Lung (tissue), 17 donors: ENCODE measurements at places on chromosomes 12 and 14.

- DNase-seq, result no peak
These were observed 35.9 kb downstream of the RBM19 start for GRCh38 chr12:113930249-113930648.

- no peak for DNase-seq
These were observed 10.7 kb downstream of the MED13L start for GRCh38 chr12:116266631-116267349.

DNA sequence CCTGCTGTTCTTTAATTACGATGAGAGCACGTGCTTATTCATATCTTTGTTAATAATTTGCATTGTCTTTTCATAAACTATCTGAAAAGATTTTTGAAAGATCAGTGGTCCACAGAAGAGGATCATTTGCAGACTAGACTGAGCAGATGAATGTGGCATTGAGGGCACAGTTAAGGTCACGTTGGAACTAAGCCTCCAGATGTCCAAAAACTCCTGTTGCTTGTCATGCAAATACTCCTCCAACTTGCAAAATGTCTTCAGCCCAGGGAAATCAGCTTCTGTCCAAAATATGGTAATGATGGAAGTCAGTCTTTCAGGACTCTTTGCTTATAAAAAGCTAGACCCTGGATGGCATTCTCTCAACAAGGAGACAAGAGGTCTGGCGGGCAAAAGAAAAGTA, 201.6 kb upstream of the TMEM260 start:
- no peak for DNase-seq

- DNase-seq, result no peak
These were observed 714 bp upstream of the PSMC6 start for GRCh38 chr14:52706286-52706685.

- no peak for DNase-seq
These were observed 30.6 kb upstream of the SYCP3 start for GRCh38 chr12:101769865-101770264.

- no peak for DNase-seq
These were observed 66.1 kb downstream of the CCDC88C start for GRCh38 chr14:91351512-91351862.

- no peak for DNase-seq
These were observed 40.6 kb downstream of the HSD17B6 start for GRCh38 chr12:56803750-56804149.

GRCh38 chr12:3535431-3535841, 44.4 kb downstream of the PRMT8 start:
- no peak for DNase-seq

DNA sequence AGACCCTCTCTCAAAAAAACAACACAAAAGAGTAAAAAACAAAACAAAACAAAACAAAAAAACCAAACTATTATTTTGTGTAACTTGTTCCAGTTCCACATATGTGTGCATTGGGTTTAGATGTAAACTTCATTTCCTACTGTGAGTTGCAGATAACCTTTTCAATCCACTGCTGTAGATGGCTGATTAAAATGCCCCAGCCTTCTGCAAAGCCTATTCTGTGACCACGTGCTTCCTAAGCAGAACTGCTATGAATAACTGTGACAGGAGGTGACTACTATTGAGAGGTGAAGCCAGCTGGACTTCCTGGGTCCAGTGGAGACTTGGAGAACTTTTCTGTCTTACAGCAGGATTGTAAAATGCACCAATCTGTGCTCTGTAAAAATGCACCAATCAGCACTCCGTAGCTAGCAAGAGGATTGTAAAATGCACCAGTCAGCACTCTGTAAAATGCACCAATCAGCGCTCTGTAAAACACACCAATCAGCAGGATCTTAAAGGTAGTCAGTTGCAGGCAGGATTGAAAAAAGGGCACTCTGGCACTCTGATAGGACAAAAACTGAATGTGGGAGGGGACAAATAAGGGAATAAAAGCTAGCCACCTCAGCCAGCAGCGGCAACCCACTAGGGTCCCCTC, 10.3 kb upstream of the ELK3 start:
- DNase-seq, result no peak

DNA sequence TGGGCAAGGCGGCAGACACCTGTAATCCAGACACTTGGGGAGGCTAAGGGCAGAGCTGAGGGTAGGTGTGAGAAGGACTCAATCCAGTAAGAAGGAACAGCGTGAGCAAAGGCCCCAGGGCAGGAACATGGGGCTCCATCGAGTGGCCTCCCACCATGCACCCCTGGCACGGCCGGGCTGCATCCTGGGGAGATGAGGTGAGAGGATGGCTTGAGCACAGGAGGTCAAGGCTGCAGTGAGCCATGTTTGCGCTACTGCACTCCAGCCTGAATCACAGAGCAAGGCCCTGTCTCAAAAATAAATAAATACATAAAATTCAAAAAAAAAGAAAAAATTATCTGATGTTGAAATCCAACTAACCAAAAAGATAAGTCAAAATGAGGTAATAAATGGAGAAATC, 58.5 kb downstream of the ARL6IP4 start:
- no peak for DNase-seq

- DNase-seq, result no peak
These were observed 1.2 kb upstream of the SH2B3 start for GRCh38 chr12:111404362-111405148.

DNA sequence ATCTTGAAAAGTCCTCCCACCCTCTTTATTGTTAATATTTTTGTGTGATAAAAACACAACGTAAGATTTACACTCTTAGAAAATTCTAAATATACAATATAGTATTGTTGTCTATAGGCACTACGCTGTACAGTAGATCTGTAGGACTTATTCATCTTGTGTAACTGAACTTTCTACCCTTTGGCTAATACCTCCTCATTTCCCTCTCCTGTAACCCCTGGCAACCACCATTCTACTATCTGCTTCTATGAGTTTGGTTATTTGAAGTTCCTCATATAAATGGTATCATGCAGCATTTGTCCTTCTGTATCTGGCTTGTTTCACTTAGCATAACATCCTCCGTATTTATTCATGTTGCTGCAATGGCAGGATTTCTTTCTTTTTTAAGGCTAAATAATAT, 5.2 kb upstream of the CLEC9A start:
- DNase-seq, result no peak

- no peak for DNase-seq
These were observed 366.5 kb downstream of the ALG10 start for GRCh38 chr12:34388636-34389377.

- DNase-seq, result no peak
These were observed 69.2 kb downstream of the NTN4 start for GRCh38 chr12:95721320-95721719.

- DNase-seq, result no peak
These were observed 79.9 kb downstream of the CHGA start for GRCh38 chr14:93002851-93003298.

DNA sequence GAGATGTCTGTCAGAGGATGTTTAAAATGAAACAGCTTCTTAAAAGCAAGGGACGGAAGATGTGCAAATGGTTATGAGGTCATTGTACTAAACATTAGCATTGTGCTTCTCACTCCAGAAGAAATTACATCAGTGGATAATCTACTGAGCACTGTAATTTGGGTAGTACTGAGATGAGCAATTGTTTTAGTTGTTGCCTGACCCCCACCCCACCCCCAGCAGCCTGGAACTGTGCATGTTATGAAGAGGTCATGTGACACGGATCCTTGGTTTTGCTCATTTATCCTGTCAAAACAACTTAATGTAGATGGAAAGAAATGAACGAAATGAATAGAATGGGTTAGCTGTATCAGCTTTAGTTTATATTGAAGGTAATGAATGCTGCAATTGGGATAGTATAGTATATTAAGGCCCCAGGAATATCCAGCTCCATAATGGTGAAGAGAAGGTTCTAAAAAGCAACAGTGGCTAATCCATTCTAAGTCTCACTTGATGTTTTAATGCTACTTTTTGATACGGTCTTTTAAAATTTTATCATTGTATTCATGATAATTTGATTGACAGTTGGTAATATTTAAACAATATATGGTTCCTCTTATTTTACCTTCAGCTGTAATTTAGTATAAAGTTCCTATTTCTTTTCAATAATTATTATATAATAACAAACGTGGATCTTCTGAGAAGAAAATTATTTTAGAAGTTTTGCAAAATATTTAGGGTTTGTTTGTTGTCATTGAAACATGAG, 58.5 kb downstream of the WNK1 start:
- no peak for DNase-seq

DNA sequence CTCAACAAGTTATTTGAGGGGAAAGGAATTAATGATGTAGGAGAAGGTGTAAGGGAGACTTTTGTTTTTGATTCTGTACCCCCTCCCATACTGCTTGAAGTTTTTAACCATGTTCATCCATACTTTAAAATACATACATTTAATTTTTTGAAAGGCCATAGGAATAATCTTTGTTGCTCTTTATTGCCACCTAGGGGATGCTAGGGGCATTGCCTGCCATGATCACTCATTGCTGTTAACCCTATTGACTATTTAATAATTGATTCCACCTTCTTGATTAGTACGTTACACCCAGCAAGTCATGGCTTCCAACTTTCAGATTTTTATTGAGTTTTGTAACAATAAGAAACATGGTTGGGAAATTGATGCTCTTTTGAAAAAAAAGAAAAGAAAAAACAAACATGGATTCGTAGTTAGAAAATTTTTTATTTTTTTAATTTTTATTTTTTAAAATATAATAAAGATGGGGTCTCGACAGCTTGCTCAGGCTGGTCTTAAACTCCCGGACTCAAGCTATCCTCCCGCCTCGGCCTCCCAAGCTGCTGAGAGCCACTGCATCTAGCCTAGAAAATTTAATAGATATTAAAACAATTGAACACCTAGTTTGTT, 8.5 kb upstream of the PRKAB1 start:
- no peak for DNase-seq

DNA sequence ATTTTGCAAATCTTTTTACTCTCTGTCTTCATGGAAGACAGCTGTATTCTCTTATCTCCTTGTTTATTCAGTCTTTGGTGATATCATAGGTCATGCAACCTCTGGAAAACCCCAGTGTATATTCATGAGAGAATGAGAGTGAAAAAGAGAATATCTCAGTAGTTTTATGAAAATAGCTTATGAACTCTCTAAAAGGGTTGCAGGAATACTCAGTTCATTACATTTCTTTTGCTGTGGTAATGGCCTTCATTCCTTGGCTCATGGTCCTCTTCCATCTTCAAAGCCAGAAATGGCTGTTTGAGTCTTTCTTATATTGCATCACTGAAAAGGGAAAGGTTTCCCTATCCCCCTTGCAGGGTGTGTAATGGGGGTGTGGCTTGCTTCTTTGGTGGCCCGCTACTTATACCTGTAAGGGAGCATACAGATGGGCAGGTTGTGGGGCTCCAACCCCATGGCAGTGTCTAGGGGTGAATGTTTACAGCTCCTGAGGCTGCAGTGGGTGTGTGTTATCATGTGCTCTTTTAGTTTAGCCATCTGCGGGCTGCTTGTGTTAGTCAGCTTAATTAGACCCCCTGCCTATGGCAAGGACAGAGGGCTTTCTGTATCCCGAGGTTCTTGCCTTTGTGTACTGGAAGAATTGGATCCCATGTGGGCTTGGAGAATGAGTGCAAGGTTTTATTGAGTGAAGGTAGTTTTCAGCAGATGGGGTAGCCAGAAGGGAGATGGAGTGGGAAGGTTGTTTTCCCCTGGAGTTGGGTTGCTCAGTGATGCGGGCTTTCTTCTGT, 150.2 kb downstream of the CCDC91 start:
- DNase-seq, result no peak

DNA sequence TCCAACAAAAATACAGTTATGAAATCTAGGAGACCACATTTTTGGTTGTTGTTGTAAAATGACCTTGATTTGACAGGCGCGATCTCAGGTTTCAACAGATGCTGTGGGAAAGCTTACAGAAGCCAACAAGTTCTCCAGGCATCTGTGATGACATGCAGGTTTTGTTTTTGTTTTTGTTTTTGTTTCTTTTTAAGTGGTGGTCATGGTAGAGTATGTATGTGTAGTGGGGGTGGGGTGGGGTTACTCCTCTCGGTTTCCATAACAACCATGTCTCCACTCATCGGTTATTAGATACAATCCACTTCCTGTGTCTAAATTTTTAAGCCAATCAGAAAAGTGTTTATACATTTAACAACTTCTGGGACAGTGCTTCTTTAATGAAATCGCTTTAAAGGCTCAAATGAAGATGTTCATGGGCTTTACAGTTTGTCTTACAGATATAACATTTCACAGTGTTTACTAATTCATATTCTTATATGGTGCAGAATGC, 199.9 kb upstream of the FOXN3 start:
- peak; percentile 64 for DNase-seq

DNA sequence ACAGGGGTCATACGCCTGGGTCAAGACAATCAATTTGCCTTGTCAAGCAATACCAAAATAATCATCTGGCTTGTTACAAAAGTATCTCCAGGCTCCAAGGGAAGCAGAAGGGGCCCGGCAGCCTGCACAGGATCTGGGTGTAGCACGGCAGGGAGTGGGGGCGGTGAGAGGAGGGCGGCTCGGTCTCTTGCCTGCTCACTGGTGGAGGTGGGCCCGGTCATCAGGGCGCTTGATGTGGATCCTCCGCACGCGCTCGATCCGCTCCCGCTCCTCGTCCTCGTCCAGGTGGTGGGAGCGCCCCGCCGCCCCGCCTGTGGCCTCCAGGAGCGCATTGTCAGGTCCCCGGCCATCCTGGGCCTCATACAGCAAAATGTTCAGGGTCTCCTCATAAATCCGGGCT, 25.7 kb downstream of the KCTD10 start:
- DNase-seq, result no peak

GRCh38 chr14:90575781-90576180, 179.0 kb downstream of the CALM1 start:
- DNase-seq, result no peak

DNA sequence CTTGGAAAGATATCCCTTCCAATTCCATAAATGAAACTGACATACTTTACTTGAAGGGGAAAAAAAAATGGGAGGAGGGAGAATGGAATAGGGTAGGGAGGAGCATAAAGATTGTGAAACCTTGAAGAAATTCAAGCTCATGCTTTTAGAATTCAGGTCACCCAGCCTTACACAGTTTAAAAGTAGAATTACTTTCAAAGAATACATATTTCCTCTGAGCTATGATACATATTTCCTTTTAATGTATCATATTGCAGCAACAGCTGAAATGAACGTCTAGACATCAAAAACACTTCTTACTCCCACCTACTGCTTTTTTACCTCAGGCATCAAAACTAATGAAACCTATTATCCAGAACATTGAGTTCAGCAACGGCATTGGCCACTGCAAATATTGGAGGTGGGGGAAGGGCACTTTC, 156.0 kb downstream of the MED13L start:
- DNase-seq, result no peak

GRCh38 chr12:40028296-40028695, 77.6 kb downstream of the SLC2A13 start:
- no peak for DNase-seq

DNA sequence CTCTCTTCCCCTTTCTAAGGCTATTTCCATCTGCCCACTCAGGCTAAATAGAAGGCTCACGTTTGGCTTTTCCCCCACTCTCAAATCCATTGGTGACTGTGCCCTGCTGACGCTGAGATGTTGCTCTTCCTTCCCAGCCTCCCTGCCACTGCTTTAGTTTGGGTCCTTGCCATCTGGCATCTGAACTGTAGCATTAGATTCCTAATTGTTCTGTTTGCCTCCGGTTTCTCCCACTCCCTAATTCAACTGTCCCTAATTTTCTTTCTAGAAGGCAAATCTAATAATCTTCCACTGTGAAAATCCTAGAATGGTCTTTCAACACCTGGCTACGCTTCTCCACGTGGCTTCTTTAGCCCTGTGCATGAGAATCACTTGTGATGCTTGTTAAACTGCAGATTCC, 37.6 kb upstream of the SMOC1 start:
- DNase-seq, result peak; percentile 13
